Activated CD4-positive, alpha-beta T cell treated with anti-CD3 and anti-CD28 coated beads, Interleukin-2, amount 50 U/mL, for 16 hours (primary cell): ENCODE measurements at places on chromosomes 5 and 9.

- peak; percentile 58 for DNase-seq
These were observed 11.0 kb upstream of the EXOSC2 start for GRCh38 chr9:130682421-130683121.

- DNase-seq, result no peak
These were observed 45.2 kb downstream of the P4HA2 start for GRCh38 chr5:132182359-132183040.

DNA sequence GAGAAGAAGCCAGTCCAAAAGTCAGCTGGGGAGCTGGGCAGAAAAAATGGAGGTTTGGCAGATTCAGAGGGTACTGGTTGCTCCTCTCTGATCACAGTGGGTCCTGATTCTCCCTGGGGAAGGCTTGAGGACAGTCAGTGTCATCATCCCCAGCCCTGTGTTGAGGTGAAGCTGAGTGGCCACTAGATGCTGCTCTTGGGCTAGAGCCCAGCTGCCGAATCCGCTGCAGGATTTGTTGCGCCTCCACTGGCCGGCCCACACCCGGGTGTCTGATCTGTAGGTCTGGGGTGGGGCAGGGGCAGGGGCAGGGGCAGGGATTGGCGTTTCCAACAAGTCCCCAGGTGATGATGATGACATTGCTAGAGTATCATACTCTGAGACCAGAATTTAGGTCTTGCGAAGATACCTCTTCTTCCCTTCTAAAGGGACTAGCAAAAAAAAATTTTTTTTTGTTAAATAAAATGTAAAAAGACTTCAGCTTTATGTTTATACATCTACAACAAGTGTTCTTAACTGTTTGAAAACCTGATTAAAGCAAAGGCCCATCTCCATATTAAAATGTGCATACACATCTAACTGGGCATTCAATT lies 106.8 kb downstream of the PDE6A start:
- DNase-seq, result peak; percentile 12

DNA sequence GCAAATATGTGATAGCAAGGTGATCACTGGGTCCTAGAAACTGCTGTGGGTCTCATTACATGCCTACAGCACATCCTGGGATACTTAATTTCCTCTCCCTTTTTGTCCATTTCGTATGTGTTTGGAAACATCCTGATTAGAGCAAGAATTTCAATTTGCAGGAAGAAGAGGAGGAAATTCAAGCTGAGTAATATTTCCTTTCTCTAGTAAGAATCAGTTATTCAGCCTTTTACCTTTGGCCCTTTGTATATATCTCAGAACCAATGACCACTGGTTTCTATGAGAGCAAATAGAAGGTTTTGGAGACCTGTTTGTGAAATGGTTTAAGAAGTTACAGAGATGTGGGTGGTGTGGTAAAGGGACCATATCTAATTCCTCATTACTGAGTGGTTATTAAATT lies 171.6 kb downstream of the RMI1 start:
- no peak for DNase-seq

DNA sequence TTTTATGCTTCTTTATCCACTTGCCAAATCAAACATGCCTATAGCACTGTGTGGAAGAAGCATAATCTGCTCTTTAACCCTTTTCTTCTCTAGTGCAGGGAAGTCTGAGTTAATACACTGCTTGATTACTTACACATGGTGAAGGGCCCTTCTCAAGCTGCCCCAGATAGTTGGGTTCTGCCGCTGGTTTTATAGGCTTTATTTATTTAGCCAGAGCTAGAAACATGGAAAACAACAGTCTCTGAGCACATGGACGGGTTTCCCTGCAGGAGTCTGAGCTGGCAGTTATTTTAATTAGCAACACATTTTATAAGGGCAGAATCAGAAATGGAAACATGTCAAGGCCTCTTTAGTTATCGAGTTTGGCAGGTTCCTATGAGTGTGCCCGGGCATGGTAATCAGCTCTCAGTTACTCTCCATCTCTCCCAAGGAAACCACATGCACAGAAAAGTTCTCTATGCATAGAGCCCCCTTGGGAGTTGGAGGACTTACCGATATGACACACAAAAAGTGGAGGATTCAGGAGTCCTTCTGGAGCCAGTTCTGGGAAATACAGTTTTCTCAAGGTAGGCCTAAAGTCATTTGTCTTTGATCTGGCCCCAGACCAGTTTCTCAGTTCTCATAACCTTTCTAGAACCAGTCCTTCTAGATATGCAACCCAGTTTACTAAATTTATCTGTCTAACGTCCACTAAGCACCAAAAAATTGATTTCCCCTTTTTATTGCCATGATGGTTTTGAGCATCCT lies 564.8 kb downstream of the ACTL7B start:
- DNase-seq, result no peak

DNA sequence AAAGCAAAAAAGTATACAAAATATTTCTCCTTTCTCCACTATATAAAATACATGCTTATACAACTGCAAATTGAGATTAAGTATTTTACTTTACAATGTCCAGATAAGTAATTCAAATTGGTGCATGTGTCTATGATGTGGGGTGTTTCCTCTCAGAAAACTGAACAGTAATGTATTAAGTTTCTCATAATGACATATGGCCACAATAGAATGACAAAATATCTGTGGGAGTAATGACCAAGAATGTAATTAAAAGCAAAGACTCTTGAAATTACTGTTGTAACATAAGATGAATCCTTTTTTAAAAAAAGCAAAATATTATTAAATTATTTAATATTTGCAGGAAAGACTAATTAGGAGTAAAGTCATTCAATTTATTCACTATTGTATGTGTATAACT lies 155.1 kb downstream of the RFX3 start:
- no peak for DNase-seq

GRCh38 chr9:116713271-116713670 lies 26.2 kb downstream of the TRIM32 start:
- no peak for DNase-seq

GRCh38 chr9:98356953-98357690 lies 101.7 kb upstream of the TBC1D2 start:
- no peak for DNase-seq

DNA sequence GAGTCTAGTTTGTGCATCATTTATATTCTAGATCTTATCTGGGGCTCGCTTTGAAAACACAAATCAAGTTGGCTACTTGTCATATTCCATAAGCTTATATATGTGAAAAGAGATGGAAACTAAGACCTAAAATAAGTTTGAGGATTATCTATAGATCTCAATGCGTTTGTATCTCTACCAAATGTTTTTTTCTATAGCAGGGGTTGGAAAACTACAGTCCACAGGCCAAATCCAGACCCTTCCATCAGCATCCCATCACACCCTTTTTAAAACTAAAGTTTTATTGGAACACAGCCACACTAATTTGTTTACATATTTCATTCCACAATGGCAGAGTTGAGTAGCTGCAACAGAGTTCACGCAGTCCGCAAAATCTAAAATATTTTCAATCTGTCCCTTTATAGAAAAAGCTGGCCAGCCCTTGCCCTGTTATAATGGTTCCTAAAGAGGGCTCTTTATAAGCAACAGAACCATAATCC lies 230.0 kb downstream of the ADAMTSL1 start:
- no peak for DNase-seq

GRCh38 chr9:112487799-112488340 lies 1.2 kb downstream of the KIAA1958 start:
- no peak for DNase-seq

DNA sequence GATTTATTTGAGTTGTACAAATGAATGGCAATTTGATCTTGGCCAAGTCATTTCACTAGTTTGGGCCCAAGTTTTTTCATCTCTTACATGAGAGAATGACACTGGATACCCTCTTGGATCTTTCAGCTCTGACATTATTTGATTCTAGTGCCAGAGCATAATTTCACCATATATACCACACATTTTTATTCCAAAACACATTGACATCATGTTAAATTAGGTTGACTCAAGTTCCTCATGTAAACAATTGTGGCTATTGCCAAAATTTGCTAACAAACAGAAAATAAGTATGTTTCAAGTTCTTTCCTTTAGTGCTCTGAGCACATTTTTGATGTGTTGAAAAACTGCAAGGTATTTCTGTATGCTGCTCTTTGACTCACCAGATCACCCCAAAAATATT lies 375.8 kb downstream of the ZNF608 start:
- DNase-seq, result no peak

DNA sequence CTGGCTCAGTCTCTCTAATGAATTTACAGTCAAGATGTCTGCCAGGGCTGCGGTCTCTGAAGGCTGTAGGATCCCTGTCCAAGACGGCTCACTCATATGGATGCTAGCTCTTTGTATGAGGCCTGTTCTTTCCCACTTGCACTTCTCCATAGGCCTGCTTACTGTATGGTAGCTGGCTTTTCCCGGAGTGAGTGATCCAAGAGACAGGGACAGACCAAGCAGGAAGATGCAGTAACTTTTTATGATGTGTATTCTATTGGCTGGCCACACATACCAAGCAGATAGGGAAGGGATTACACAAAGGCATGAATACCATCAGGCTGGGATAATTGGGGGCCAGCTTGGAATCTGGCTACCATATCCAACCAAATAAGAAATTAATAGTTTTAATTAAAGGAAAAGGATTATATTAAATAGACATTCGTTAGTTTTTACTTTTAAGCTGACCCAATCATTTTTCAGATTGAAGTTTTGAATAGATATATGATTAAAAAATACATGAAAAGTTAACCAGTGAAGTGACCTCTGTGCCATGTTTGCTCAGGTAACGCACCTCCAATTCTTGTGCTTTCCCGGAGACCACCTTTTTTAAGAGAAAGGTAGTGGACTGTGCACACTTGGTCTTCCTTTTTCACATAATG lies 20.6 kb downstream of the NSD1 start:
- no peak for DNase-seq

DNA sequence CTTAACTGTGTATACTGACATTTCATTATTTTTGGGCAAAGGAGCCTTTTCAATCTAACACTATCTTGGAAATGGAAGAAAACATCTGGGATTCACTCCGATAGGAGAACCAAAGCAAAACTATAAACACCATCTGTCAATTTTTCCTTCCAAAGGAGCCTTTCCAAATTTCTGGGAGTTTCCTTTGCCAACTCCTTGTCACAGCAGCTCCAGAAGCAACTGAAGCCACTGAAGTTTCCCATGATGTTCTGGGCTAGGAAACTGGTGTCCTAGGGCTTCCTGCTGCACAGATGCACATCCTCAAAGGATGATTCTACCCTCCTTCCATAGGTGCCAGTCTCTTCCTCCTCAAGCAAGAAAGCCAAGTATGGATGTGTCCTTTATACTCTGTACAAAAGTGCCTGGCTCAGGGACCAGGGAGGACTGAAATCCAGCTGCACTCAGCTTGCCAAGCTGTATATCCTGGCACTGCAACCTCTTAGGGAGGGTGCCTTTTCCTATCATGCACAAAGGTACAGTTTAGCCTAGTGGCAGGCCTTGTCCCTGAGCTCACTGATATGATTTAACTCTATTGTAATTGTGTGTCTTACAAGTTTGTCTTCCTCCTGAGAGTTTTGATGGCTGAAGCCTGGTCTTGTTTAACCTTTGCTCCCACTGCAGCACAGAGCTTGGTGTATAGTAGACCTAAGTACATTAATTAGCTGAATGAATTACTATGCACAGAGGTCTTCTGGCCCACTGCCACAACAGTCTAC lies 8.4 kb upstream of the UBAP1 start:
- no peak for DNase-seq

GRCh38 chr5:165714598-165714997 lies 2209.2 kb downstream of the MAT2B start:
- DNase-seq, result no peak

- no peak for DNase-seq
These were observed 44.2 kb downstream of the NKD2 start for GRCh38 chr5:1052641-1053390.

GRCh38 chr9:110334183-110334582 lies 3.5 kb downstream of the TXNDC8 start:
- no peak for DNase-seq

DNA sequence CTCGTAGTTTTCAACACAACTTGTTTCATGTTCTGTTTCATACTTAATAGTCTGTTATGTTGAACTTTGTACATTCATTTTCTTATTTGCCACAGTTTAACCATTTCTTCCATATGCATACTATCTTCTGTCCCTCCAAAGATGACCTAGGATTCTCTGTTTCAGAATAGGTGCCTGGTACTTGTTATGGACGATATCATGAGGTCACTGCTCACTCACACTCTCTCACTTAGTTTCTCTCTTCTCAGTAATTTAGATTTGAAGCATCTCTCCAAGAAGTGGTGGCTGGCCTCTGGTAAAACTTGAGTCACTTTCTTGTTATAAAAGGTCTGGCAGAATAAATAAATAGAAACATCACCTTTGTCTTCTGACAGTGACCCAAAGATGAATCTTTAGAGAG lies 28.4 kb downstream of the FBXO38 start:
- DNase-seq, result no peak

GRCh38 chr5:126921241-126922091 lies 108.9 kb downstream of the MARCHF3 start:
- DNase-seq, result no peak

DNA sequence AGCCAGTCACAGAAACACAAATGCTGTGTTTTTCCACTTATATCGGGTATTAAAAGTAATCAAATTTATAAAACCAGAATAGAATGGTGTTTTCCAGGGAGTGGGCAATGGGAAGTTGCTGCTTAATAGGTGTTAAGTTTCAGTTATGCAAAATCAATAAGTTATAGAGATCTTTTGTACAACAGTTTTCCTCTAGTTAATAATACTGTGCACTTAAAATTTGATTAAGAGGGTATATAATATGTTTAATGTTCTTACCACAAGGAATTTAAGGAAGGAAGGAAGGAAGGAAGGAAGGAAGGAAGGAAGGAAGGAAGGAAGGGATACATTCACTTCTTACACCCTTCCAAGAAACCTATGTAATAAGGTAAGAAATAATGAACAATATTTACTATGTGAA lies 867.7 kb upstream of the CDH6 start:
- no peak for DNase-seq

- no peak for DNase-seq
These were observed 4.6 kb upstream of the FBXL17 start for GRCh38 chr5:108386345-108387061.

DNA sequence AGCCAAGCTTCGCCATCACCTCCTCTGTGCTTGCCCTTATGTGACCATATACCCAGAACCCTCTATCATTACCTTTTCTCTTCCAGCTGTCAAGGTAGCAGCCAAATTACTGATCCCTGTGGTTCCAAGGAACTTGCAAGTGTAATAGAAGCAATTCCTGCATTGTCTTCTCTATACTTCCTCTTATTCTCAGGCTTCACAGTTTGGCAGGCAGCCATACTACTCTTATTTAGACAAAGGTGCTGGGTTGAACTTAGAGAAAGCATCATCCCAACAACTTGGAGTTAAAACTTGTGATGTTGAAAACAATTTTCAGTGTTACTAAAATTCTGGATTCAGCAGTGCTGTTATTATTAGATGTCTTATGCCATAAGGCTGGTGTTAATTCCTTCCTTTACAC lies 93.2 kb downstream of the NLN start:
- DNase-seq, result no peak

GRCh38 chr5:139896718-139897117 lies 101.1 kb downstream of the PSD2 start:
- DNase-seq, result no peak

- no peak for DNase-seq
These were observed 99.8 kb downstream of the DTWD2 start for GRCh38 chr5:118888556-118888955.
